ENCODE measurements at places on chromosomes 12 and 14.

- DNase-seq: no peak
Measured at GRCh38 chr14:103343164-103343879, 9.3 kb downstream of the EIF5 start.

DNA sequence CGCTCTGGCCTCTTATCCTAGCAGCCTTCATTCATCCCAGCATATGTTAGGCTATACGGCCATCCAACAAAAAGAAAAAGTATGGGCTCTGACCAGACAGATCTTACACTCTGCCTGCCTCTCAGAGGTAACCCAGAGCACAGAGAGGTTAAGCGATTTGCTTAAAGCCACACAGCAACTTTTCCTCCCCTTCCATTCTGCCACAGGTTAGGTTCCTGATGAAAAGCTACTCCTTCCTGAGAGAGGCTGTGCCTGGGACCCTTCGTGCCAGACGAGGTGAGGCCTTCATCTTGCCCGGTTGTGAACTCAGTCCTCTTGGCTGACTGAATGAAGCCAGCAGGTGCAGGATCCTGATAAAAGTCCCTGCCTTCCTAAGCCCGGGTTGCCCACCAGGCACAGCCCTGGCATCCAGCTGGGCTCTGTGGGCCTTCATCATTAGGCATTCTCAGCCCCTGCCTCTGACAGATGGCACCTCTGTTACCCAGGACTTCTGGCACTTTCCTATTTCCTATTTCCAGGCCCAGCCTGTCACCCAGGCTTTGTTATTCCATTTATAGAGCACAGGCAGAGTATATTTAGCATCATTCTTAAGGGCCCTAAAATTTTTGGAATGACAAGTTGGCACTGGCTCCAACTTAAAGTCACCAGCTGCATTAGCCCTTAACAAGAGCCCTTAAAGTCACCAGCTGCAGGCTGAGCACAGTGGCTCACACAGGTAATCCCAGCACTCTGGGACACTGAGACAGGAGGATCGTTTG, 12.8 kb downstream of the SOAT2 start:
- DNase-seq: no peak

DNA sequence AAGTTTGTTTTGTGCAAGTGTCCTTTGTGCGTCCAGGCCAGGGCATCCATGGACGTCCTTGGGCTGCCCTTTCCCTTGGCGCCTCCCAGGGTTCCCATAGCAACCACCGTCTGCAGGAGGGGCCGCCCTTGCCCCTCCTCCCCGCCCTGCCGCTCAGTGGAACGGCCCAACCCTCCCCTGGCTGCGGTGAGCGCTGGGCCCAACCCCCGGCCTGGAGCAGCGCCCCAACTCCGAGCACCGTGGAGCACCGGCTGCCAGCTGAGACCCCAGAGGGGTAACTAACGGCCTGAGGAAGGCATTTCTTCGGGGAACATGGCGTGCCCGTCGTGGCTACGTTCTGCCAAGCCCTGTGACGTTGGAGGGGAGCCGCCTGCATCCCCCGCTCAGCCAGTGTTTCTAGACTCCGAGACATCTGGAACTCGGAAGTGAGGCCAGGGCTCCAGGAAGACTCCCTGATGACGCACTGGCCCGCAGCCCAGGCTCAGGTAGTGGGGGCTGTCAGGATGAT, 5.3 kb upstream of the ACACB start:
- peak; percentile 89 for DNase-seq

GRCh38 chr12:61523276-61523992, 736.8 kb upstream of the USP15 start:
- no peak for DNase-seq

GRCh38 chr12:52037248-52037861, 13.9 kb upstream of the NR4A1 start:
- DNase-seq: no peak

DNA sequence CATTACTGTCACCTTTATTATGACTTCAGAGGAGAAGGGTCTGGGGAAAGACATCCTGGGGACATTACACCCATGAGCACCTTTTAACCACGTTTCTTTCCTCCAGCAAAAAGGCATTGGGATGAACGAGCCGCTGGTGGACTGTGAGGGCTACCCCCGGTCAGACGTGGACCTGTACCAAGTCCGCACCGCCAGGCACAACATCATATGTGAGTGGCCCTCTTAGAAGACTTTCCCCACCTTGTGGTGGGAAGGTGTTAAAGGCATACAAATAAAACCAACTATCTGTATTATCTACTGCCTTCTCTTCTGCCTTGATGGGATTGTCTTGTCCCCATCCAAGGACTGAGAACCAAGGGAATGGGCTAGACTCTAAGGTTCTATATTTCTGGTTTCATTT, 6.0 kb downstream of the PSMD9 start:
- DNase-seq: no peak

DNA sequence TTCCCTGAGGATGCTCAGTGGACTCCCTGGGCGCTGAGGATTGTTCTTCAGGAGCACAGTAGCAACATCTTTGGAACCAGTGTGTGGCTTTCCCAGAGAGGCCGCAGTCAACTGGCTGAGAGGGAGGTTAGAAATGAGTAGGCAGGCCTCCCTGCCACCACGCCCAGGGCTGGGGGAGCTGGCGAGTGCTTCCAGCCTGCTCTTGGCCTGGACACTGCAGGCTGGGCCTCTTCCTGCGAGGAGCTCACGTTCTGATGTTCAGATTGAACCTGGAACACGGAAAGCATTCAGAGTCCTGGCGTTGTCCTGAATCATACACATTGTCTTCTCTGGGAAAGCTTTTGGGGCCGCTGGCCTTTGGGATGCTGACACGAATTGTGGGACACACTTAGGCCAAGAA, 15.6 kb downstream of the TSPAN9 start:
- DNase-seq: no peak

DNA sequence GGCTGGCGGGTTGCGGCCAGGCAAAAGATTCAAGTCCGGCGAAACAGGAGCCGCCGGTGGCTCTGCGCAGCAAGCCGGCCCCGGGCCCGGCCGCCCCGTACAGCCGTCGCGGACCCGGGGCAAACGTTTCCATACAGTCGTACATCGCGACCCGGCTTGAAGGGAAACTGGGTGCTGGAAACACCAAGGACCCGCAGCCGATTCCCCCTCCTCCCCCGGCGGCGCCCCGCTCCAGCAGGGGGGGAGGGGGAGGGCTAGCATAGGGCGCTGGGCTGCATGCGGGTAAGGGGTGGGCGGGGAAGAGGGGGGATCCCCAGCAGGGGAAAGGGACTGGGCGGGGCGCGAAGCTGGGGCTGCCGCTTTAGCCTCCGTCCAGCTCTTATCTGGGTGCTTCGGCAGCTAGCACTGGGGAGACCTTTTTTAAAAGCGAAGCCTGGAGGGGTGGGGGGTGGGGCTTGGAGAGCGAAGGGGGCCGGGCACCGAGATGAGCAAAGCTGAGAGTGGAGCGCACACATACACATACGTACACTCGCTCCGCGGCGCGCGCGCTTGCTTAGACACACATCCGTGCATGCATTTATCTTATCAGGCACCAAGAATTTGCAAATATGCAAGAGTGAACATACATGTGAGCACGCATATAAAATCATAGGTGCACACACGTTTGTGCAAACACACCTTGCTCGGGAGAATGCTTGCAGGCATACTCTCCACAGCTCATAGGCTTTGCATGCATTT, 11.9 kb downstream of the RARG start:
- DNase-seq: peak; percentile 81

DNA sequence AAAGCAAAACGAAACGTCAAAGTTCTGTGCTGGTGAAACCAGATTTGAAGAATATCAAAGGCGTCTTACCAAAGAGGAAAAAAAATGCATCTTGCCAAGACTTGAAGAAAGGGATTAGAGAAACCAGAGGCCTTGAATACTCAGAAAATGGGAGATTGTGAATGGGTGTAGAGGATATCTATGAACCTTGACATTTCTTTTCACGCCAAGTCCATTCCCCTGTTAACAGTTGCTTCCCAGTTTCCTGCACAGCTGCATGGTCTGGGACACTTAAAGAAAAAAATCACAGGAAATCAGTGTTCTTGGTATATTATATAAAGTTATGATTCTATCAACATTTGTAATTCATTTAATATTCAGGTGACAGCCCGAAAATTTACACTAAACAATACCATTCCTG, 1.4 kb upstream of the GTF2A1 start:
- DNase-seq: no peak

DNA sequence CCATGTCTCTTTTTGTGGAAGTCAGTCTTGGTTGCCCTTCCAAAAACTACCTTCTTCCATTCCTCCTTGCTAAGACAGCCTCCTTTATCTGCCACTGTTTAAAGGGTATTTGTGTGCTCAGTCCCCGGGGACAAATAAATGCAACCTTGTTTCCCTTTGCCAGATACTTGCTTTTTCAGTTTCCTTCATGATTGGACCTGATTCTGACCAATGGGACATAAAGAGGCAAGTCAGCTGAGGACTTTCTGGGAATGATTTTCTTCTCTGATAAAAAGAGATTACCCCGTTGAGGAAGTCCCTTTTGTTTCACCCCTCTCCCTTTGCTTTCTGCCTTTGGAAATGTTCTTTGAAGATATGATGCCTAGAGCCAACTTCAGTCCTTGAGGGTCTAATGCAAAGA, 7.4 kb upstream of the TUBA1B start:
- no peak for DNase-seq

GRCh38 chr12:89880690-89881350, 172.2 kb upstream of the ATP2B1 start:
- no peak for DNase-seq

DNA sequence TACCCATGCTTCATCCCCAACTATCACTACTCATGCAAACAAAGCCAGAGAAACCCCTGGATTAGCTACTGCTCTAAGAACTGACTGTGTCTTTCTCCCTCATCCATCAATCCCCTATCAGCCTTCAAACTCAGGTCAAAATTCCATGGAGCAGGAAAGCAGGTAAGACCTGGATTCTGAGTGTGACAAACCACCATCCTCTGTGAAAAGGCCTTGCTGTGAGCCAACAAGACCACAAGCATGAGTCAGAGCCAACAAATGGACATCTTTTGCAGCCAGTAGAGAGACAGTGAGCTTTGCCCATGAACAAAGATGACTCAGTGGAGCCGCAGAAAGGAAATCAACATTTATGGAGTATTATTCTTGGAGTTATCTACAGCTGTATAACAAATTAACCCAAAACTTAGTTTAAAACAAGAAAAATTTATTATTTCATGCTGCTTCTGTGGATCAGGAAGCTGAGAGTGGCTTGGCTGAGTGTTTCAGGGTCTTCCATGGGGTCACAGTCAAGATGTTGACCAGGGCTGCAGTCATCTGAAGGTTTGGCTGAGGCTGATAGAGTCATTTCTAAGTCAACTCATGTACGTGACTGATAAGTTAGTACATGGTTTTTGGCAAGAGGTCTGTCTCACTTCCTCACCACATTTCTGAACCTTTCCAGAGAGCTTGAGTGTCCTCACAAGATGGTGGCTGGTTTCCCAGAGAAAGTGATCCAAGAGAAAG, 61.1 kb downstream of the PITPNM2 start:
- DNase-seq: no peak

Measured in left forelimb (tissue), 1 donor.